ENCODE measurements at places on chromosomes 11 and 22.

DNA sequence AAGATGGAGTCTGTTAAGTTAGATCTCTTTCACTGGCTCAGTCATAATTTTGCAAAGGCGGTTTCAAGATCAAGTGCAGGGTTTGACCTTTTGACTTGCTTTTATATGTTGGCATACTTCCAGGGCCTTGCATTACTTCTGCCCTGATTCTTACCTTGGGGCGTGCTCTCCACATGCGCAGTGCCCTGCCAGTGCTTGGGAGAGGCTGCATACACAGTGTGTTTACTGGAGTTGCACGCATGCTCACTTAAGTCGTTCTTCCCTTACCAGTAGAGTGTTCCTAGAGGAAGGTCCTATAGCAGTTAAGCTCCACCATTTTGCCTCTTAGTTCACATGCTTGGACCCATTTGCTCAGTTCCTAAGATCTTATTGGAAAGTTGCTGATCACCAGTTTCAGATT lies 21.0 kb upstream of the TMEM123 start:
- DNase-seq, result no peak

DNA sequence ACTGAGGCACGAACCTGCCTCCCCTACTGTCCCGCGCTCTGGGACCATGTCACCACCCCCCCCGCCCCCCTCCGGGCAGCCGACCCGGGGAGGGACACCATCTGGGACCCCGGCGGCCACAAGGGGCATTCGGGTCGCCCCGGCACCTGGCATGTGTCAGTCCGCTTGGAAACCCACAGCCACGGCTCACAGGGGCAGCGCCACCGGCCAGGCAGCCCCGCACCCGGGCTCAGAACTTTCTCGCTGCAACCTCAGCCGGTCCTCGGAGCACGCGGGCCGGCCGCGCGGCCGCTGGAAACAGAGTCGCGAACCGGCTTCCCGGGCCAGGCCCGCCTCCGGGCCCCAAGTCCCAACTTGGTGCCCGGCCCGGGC lies 159.9 kb upstream of the GRK3 start:
- DNase-seq, result no peak

GRCh38 chr11:2569731-2570210 lies 125.0 kb downstream of the KCNQ1 start:
- DNase-seq, result no peak

DNA sequence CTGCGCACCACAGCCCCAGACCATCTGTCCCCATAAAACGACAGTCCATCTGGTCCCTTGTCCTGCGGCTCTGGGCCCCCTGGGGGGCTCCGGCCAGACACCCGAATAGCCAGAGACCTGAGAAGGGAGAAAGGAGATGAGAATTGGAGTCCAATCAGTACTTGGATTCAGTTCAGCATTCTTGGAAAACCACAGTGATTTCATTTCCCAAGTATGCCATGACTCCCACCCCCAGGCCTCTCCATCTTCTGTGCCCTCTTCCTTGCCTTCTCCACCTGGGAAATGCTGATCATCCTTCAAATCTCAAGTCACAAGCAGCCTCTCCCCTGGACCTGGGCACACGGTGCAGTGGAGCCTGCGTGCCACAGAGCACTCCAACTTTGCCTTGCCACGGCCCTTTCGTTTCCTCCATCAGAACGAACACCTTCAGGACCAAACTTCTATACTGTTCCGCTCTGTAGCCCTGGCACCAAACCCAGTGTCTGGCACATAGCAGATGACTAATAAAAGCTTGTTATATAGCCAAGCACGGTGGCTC lies 10.9 kb upstream of the MFNG start:
- no peak for DNase-seq

DNA sequence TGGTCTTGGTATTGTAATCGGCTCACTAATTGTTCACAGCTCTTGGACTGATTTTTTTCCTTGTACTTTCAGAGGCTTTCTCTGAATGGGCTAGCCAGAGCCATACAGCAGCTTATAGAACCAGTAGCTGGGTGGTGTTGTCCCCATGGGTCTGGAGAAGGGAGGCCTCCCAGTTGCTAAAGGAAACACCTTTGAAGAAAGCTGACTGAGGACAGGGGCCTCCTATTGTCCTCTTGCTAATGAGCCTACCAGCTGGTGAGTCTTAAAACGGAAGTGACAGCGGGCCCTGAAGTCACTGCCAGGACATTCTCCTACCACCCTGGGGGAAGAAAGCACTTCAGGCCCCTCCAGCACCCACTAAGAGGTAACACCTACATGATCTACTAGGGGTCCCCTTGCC lies 9.9 kb downstream of the FADS3 start:
- no peak for DNase-seq

GRCh38 chr11:13260963-13261588 lies 16.5 kb upstream of the BMAL1 start:
- DNase-seq, result no peak

DNA sequence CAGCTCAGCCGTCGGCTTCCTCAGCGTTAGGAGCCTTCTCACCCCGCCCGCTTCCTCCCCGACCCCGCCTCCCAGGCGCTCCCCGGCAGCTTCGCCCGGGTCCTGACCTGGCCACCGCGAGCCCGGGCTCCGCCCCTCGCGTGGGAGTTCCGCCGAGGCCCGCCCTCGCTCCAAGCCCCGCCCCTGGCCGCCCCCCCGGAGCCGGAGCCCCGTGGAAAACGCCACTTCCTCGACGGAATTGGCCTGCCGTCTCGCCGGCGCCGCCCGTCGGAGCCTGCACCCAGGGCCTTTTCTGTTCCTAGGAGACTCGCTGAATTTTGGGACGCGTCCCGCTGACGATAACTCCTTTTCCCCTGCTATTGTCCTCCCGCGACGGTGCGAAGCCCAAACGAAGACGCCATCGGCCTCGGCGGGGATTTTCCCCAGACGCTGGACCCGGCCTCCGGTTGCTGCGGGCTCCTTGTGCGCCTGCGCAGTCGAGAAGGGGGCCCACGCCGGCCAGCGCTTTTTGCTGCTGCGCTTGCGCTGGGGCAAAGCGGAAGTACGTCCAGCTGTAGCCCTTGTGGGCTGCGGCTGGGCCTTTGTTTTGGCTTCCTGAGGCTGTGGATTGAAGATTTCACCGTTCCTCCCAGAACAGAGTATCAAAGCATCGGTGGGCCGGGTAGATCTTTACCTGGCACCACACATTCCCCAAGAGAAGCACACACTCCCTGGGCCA lies 10.0 kb downstream of the RELA start:
- DNase-seq, result peak; percentile 95

- DNase-seq, result no peak
Measured at GRCh38 chr11:64686466-64687170, 36.4 kb downstream of the NRXN2 start.

- DNase-seq, result no peak
Measured at GRCh38 chr11:76226626-76227025, 20.3 kb upstream of the WNT11 start.

GRCh38 chr11:76327756-76328388 lies 53.1 kb downstream of the THAP12 start:
- no peak for DNase-seq

GRCh38 chr11:58046231-58046630 lies 15.5 kb downstream of the OR6Q1 start:
- no peak for DNase-seq

GRCh38 chr11:121536126-121536525 lies 83.4 kb upstream of the SORL1-AS1 start:
- no peak for DNase-seq

DNA sequence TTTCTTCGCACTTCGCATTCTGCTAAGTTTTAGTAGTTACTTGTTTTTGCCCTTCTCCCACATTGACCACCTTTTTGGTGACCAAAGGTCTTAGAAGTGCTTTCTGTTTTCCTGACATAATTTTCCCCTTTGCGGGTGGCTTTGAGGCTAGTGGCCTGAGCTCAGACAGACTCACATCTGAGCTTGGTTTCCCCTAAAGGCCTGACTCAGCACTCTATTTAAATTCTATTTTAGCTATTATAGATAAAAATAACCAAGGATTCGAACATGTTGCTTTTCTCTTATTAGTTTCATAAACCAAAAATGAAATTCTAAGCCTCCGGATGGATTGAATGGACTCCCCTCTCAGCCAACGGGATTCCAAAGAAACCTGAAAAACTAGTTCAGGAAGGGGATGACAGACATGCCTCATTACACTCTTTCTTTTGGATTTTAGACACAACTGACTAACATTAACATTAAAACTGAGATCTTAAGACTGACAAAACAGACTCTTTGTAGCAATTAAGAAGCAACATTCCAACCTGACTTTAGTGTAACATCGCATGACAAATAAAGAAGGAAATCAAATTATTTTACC lies 258.5 kb downstream of the LUZP2 start:
- DNase-seq, result no peak

DNA sequence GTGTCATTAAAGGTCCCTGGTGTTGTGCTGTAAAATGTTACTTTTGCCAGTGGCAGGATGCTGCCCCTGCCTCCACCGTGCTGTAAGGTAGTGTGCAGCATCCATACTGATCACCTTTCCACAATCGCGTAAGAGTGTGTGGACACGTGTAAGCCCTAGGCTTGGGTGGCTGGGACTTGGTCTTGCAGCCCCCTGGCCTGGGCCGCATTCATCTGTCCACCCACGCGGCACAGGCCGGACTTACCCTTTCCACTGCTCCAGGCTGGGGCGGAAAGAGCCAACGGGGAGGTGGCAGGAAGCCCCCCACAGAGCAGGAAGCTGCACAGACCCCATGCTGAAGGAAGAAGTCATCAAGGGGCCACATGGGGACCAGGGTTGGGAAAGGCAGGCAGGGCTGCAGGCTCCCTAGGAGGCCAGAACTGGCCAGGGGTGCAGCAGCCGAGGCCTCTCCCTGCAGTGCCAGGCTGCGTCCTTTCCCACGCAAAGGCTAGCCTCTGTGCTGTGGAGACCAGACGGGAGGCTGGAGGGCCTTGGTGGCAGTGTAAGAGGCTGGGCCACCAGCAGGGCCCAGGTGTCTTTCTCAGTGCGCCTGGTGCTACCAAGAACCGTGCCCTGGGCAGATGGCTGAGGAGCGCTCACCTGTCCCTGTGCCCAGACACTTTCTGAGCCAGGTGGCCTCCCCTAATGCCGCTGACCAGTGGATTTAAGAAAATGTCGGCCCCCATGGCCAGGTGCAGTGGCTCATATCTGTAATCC lies 11.7 kb upstream of the TMEM191C start:
- no peak for DNase-seq

GRCh38 chr22:25496396-25497064 lies 67.9 kb upstream of the GRK3 start:
- no peak for DNase-seq

DNA sequence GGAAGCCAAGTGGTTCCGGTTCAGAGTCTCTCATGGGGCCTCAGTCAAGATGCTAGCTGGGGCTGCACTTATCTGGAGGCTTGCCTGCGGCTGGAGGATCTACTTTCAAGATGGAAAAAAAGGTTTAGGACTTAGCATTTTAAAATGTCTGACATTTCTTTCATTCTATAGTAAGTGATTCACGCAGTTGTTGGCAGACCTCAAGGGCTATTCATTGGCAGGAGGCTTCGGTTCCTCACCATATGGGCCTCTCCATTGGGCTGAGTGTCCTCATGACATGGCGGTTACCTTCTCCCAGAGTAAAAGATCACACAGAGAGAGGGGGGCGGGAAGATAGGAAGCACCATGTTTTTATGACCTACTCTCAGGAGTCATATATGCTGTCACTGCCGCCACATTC lies 298.0 kb upstream of the PLET1 start:
- DNase-seq, result no peak

DNA sequence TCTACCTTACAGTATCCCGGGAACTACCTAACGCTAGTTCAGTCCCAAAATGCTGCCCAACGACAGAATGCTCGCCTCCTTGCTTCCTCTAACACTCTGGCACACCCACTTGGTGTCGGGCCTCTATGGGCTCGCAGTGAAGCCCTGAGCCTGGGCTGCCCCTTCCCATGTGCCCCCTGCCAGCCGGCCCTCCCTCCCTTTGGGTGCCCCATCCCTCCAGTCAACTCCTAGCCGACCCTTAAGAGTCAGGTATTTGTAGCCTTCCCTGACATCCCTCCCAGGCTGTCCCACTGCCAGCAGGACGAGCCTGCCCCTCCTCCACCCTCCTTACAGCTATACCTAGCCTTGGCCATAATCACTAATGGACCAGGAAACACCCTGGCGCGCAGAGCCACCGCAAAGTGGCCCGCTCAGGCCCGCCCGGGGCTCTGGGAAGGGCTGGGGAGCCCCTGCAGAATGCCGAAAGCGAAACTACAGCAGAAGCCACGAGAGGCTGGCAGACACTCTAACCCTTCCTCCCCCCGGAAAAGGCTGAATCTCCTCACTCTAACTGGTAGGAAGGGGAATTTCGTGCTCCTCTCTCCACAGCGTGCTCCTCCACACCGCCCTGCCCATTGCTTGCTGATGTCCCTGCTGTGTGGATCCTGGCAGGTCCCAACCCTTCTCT lies 8.2 kb downstream of the CBX7 start:
- DNase-seq, result no peak

DNA sequence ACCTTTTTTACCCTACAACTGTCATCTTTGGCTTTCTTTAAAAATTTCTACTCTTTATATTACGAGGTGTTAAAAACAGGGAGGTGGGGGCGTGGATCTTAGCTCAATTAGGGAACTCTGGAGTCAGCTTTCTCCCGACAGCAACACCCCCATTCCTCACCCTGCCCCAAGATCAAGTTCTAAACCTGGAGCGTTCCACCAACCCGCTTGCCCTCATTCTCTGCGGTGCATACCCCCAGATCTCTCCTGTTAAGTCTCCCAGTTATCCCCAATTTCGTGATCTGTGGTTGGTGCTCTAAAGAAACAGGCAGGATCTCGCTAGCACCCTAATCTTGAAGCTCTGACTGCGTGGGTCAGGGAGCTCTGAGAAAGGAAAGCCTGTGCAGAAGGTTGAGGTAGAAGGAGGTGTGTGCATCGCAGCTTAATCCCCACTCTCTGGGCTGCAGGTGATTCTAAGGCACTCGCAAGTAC lies 177.3 kb upstream of the NTM start:
- DNase-seq, result no peak

- DNase-seq, result no peak
Measured at GRCh38 chr11:94851864-94852636, 83.9 kb downstream of the AMOTL1 start.

DNA sequence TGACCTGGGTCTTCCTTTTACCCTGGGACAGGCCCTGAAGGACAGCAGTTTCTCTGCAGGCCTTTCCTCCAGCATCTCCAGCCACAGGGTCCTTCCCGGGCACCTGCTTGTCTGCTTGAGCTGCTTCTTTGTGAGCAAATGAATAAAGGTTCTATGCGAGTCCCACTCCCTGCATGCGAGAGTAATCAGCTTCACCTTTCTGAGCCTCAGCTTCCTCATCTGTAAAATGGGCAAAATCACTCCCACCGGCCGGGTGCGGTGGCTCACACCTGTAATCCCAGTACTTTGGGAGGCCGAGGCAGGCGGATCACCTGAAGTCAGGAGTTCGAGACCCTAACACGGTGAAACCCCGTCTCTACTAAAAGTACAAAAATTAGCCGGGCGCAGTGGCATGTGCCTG lies 31.1 kb downstream of the IFT27 start:
- DNase-seq, result no peak

- no peak for DNase-seq
Measured at GRCh38 chr11:69140635-69141034, 15.1 kb upstream of the SMIM38 start.

- no peak for DNase-seq
Measured at GRCh38 chr11:55571828-55572227, at the start of gene OR4C16. OR4C16 (plus strand) TSS chr11:55572128; CDS start chr11:55572128, 0 bp downstream.

DNA sequence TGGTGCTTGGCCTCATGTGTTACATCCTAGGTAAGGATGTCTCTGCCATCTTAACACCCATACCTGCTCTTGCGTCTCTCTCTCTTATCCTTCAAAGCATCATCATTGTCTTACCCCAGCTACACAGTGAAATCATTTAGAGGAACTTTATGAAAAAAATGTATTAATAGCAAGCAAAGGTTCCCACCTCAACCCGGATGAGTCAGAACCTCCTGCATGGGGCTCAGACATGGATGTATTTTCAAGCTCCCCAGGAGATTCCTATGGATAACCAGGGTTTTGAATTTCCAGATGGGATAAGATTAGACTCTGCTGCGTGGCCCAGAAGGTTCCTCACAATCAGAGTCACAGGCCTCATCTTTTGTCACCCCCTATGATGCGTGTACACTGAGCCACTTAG lies 89.1 kb upstream of the NNMT start:
- no peak for DNase-seq

Data from stimulated activated CD4-positive, alpha-beta T cell treated with anti-CD3 and anti-CD28 coated beads, Interleukin-1b, Interleukin-23, amount 100 ng/mL, for 1 hour (primary cell).